ENCODE measurements at places on chromosomes 6 and 20.

DNA sequence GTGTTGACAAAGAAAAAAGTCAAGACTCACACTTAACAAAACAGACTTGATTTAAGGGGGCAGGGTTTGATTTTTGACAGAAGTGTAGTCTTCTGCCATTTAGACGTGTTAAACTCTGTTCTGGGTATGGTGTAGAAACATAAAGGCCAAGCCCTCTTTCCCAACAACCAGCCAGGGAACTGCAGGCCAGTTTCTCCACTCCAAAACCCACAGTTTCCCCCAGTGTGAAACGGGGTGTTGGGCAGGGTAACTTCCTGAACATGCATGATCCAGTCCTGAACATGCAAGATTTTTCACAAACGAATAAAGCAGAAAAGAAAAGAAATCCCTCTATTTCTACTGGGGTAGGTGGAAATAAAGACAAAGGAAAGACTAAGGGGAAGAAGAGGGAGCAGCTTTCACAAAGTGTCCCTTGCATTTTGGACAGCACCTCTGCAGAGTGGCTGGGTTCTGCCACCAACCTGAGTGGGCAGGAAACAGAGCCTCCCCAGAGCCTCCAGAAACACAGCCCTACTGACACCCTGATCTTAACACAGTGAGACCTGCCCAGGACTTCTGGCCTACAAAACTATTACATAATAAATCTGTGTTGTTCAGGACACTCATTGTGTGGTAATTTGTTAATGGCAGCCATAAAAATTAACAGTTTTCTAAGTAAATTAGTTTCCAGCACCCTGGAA, 7.5 kb downstream of the APMAP start:
- peaks cover 38% of the 10 kb centered on the region for H3K36me3 ChIP-seq
- H3K4me1 ChIP-seq = no peaks in the 10 kb centered on the region
- H3K27ac ChIP-seq = no peak overlapping the region
- H3K4me3 ChIP-seq = no peak overlapping the region
- H3K27me3 ChIP-seq = no peaks in the 10 kb centered on the region

DNA sequence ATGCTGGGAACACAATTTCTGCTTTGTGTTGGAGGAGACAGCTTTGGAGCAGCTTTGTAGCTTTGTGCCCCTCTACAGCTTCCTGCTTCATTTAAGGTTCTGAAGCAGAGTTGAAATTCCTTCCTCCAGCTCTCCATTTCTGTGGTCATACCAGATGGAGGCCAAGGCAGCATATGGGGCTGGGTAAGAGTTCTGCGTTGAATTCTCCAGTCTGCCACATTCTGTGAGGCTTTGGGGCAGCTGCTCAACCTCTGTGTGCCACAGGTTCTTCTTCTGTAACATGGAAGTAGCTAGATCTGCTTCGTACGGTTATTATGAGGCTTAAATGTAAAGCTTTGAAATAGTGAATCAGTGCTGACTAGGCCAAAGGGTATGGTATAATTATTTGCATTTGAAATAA, 2.9 kb upstream of the TRIM26 start:
- H3K4me3 ChIP-seq = no peak overlapping the region
- H3K27me3 ChIP-seq = no peaks in the 10 kb centered on the region
- H3K4me1 ChIP-seq = peaks cover 7% of the 10 kb centered on the region
- no peak overlapping the region for H3K27ac ChIP-seq
- H3K36me3 ChIP-seq = no peaks in the 10 kb centered on the region

DNA sequence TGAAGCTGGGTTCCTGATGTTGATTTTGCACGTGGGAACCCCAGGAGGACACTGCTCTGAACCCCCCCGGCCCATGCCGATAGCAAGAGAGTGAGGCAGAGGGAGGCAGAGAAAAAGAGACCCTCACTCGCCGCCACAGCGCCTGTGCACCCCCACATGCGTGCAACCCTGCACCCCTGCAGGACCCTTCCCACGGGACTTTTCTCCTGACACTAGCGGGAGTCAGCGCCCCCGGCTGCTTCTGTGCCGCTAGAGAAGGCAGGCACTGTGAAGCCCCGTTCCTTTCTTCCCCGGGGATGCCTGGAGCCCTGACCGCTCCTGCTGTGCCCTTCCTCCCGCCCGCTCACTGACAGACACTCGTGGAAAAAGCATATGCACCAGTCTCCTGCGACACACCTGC, 67.4 kb downstream of the GMPR start:
- DNase-seq = no peak
- H3K4me3 ChIP-seq = peak overlapping the region; percentile 73
- H3K27ac ChIP-seq = no peak overlapping the region

DNA sequence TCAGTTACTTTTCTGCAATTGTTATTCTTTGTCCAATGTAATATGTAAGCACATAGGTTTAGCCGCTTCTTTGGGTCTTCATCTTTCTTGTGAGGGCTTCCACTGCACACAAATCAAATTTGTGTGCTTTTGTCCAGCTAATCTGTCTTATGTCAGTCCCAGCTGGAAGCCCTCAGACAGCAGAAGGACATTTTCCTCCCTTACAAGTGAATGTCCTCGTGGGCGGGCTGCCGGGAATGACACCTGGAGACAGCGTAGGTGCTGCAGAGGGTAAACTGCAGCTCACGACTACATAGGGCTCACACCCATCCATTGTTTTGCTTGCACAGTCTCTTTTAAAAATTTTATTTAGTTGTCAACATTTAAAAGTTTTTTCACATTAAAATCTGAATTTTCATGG, 24.6 kb upstream of the PPP1R14C start:
- no peak overlapping the region for H3K27ac ChIP-seq
- H3K36me3 ChIP-seq = peaks cover 5% of the 10 kb centered on the region
- no peaks in the 10 kb centered on the region for H3K4me1 ChIP-seq
- no peak overlapping the region for H3K4me3 ChIP-seq
- DNase-seq = no peak

DNA sequence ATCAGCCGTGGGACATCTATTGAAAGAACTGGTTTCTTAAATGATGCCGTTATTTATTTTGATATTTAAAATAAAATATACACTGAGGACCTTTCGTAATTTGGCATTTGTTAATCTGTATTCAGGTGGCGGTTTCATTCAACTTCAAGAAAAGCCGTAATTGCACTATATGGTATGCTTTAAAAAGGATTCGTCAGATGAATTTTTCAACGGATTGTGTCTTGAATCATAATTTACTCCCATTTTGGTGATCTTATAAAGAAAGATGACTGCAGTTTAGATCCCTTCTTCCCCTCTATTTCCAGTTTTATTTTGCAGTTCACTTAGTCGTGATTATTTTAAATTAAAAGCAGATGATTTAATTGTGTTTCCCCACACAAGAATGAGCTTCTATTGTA, 761 bp downstream of the KLHL32 start:
- no peaks in the 10 kb centered on the region for H3K4me1 ChIP-seq
- H3K36me3 ChIP-seq = no peaks in the 10 kb centered on the region
- peak overlapping the region; percentile 89 for H3K4me3 ChIP-seq
- no peak for DNase-seq
- H3K27ac ChIP-seq = no peak overlapping the region

- no peak for DNase-seq
- H3K4me3 ChIP-seq = no peak overlapping the region
- no peaks in the 10 kb centered on the region for H3K27me3 ChIP-seq
- H3K36me3 ChIP-seq = peaks cover 8% of the 10 kb centered on the region
- H3K27ac ChIP-seq = no peak overlapping the region
Measured at GRCh38 chr6:56714273-56714672, 71.6 kb upstream of the DST start.

DNA sequence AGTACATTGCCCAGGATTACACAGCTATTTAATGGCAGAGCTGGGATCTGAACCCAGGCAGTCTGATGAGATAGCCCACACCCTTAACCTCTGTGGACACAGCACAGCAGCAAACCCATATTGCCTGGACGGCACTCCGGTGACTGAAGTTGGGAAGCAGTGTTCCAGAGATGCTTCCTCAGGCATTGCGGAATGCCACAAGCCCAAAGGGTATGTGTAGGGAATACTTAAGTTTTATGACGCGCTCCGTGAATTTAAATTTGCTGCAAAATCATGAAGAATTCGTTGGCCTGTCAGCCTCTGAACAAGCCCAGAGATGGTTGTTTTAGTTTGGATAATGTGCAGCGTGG, 46.4 kb downstream of the PSMG4 start:
- no peaks in the 10 kb centered on the region for H3K27me3 ChIP-seq
- H3K36me3 ChIP-seq = peaks cover 35% of the 10 kb centered on the region
- no peaks in the 10 kb centered on the region for H3K4me1 ChIP-seq
- H3K4me3 ChIP-seq = no peak overlapping the region
- DNase-seq = no peak

GRCh38 chr6:32182555-32182981, 1.5 kb downstream of the AGER start:
- no peak overlapping the region for H3K4me3 ChIP-seq
- no peaks in the 10 kb centered on the region for H3K27me3 ChIP-seq
- no peaks in the 10 kb centered on the region for H3K4me1 ChIP-seq
- no peak overlapping the region for H3K27ac ChIP-seq
- DNase-seq = no peak

DNA sequence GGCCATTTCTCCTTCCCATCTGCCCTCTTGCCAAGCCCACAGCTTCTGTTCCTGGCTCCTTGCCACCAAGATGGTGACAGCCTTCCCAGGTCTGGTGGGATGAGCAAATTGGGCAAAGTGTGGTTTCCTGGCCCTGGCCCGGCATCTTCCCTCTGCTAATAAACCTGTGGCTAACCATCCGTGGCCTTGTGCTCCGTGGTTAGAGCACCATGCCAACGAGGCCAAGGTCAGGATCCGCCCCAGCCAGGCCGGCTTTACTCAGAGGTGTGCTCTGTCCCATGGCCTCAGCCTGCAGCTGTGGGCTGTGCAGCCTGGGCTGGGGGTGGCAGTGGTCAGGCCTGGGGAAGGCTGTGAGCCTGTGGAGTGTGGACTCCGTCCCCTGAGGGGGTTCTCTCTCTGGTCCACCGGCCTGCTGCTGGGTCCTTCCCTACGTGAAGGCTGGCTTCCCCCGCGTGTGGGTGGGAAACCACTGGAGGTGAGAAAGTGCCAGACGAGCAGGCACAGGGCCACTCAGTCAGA, 117.4 kb downstream of the VEGFA start:
- DNase-seq = no peak
- H3K4me1 ChIP-seq = peaks cover 1% of the 10 kb centered on the region
- H3K27me3 ChIP-seq = no peaks in the 10 kb centered on the region
- H3K27ac ChIP-seq = no peak overlapping the region
- H3K4me3 ChIP-seq = no peak overlapping the region

Data from H9 (cell line).